GM18507 (cell line): ENCODE measurements at places on chromosomes 16 and 17.

- no peak for DNase-seq
Observed at GRCh38 chr17:48571826-48572417, 6.2 kb downstream of the HOXB4 start.

DNA sequence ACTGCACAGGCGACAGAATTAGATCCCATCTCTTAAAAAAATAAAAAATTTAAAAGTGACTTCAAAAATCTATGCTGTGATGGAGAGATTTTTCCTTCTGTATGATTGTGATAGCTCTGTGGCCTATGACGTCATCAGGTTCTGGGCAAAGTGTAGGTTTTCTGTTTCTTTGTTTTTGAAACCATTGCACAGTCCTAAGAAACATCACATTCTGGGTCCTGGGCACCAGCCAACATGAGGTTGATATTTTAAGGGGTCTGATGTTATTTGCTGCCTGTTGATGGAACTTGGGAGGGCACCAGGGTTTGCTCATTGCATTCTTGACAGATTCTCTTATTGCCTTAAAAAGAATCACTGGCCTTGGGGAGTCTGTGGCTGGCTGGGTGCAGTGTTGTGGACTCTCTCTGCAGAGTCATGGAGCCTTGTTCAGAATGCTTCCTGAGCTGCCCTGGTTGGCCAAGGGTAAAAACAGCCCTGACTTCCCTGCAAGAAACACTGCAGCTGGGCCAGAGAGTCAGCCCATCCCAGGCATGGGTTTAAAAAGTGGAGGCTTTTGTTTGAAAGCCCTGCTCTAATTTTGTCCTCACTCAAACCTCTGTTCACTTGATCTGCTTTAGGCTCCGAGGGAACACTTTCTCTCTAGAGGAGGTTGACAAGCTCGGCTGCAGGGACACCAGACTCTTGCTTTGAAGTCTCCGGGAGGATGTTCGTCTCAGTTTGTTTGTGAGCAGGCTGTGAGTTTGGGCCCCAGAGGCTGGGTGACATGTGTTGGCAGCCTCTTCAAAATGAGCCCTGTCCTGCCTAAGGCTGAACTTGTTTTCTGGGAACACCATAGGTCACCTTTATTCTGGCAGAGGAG is 10.5 kb upstream of the CYLD start:
- no peak for DNase-seq

DNA sequence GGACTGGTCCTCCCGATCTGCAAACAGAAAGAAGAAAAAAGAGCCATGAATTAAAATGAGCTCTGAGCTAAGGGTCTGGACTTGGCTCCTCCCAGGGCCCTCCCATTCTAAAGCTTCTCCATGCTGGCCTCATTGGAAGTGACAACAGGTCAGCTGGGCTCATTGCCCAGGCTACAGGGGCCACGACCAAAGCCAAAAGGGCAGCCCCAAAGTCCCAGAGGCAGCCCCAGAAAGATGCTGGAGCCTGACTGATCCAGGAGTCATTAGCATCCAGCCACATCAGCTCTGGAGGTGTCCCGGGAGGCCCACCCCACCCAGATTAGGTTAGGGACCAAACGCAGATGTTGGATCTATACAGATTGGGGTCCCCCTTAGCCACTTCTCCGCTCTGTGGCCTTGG is 58.2 kb downstream of the MYH11 start:
- no peak for DNase-seq

DNA sequence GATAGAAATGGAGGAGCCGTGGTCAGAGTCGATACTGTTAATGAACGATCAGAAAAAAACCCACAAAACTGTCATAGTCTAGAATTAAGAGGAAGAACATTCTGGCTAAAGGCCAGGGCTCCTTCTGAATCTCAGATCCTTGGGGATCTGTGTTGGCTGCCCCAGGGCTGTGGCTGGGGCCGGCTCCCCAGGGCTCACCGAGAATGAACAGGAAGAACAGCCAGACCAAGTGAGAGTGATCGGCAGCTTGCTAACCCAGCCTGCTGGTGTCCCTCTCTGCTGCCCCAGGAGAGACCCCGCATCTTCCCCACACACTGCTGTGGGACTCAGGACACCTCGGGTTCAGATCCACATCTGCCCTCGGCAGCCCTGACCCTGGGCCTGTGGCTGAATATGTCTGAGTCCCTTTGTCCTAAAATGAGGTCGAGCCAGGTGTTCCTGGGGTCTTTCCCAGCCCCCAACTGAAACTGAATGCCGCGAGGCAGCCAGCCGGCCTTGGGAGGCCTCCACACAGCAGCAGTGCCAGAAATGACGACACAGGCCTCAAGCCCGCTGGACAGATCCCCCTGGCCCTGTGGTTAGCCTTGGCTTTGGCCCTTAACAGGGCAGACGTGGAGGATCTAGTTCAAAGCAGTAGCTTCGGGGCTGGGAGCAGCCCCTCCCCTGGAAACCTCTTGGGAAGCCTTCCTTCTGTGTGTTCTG is 23.9 kb upstream of the CLEC18A start:
- no peak for DNase-seq

DNA sequence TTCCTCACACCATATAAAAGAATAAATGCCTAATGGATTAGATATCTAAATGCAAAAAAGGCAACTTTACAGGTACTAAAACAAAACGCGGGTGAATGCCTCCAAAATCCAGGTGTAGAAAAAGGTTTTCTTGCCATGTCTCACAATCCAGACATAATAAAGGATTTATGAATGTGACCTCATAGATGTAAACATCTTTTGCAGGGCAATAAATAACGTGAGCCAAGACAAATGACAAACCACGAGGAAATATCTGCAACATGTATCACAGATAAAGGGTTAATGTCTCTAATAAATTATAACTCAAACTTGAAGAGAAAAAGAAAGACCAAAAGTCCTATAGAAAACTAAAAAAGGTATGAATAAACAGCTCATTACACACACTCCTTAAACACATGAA is 180.7 kb downstream of the PARN start:
- no peak for DNase-seq

DNA sequence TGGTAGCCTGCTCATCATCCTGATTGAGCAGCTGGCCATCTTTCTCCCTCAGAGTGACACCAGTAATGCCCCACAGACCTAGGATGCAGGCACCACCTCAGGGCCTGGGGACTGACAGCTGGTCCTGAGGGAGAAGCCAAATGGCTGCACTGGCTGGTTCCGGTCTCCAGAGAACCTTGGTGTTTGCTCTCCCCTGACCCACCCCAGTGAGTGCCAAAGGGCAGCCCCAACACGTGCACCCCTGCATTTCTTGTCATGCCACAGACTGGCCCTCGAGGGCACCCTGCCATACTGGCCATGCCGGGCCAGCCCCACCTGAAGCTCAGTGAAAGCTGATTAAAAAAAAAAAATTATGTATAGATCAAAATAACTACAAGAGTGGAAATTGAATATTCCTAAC is 100.5 kb downstream of the WNT3 start:
- DNase-seq, result no peak

- DNase-seq, result no peak
Observed at GRCh38 chr17:56896968-56897359, 16.9 kb downstream of the TRIM25 start.

GRCh38 chr16:53872248-53873221 is 168.6 kb downstream of the FTO start:
- DNase-seq, result no peak

- no peak for DNase-seq
Observed at GRCh38 chr16:67650023-67650422, 5.1 kb downstream of the CARMIL2 start.

DNA sequence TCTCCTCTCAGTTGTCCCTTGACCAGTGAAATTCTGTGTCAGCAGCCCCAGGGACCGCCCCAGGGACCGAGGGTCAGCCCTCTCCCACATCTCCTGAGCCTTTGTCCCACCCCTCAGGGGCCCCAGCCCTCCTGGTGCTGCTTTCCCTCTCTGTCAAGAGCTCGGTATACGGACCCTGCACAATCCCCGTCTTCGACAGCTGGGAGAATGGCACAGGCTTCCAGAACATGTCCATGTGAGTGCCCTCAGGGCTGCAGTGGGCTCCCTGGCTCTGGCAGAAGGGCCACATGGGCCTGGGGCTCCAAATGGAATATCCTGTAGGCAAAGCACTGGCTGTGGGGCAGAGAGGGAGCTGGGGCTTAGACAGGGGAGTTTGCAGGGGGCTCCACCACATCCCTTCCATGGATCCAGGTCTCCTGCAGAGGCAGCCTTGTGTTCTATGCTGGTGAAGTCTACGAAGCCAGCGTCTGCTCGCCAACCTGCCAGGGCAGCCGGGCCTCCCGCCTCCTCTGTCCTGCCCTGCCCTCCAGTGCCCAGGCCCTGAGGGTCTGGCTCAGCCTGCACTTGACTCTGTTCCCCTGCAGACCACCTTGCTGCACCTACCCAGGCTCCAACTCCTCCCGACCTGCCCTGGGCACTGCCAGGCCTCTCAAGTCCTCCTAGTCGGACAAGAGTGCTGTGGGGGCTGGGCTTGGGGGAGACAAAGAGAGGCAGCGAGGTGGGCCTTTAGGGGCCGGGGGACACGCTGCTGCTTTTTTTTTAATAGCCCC is 28.0 kb downstream of the ADGRG5 start:
- no peak for DNase-seq

DNA sequence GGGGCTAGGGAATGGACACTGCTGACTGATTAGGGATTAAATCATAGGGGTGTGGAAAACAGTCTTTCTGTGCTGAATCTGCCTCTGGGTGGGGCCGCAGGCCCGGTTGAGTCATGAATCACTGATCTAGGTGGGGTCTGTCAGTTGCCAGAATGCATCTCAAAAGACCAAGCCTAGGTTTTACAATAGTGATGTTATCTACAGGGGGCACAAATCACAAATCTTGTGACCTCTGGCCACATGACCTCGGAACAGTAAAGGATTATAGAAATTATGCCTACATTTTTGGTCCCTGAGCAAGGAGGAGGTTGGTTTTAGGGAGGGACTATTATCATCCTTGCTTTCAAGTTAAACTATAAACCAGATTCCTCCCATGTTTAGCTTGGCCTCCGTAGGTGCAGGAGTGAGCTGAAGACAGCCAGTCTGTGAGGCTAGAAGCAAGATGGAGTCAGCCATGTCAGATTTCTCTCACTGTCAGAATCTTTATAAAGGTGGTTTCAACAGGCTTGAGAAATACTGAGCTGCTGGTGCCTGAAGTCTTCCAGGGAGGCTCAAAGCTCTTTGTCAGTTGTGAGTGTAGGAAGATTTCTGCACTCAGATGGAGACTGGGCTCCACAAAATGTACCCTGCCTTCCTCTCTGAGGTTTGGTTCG is 12.9 kb downstream of the GNGT2 start:
- DNase-seq, result no peak

DNA sequence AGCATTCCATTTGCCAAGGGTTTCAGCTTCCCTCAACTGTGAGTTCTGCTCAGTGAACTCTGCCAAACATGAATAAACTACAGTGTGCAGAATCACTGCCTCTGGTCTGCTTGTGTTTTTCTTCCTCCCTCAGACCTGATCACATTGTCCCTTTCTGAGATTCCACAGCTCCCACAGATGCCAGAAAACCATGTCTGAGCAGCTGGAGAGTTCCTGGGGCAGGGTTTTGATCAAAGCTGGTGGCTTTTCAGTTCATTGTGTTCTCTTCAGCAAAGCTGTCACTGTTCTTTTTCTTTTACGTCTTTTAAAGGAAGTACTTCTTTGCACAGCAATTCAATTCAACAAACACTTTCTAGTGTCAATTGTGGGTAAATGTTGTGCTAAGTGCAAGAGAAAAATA is 555.8 kb downstream of the RBFOX1 start:
- DNase-seq, result no peak

GRCh38 chr16:75203667-75204409 is 3.1 kb downstream of the CTRB2 start:
- no peak for DNase-seq

DNA sequence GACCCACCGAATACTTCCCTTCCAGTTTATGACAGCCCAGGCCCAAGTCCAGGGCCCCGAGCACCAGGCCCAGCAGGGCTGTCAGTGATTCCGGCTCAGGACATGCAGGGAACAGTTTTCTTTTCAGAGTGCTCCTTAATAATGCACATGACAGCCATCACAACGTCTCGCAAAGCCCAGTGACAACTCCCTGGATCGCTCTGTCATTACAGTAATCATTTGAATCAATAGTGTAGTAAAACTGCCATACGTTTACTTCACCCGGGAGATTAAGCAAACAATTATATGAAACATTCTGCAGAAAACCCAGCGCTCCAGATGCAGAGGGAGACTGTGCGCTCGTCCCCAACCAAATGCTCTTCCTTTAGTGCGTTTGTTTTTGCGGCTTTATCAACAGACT is 162.6 kb upstream of the CDH13 start:
- no peak for DNase-seq

GRCh38 chr16:72910381-72910780 is 137.5 kb downstream of the ZFHX3 start:
- no peak for DNase-seq

DNA sequence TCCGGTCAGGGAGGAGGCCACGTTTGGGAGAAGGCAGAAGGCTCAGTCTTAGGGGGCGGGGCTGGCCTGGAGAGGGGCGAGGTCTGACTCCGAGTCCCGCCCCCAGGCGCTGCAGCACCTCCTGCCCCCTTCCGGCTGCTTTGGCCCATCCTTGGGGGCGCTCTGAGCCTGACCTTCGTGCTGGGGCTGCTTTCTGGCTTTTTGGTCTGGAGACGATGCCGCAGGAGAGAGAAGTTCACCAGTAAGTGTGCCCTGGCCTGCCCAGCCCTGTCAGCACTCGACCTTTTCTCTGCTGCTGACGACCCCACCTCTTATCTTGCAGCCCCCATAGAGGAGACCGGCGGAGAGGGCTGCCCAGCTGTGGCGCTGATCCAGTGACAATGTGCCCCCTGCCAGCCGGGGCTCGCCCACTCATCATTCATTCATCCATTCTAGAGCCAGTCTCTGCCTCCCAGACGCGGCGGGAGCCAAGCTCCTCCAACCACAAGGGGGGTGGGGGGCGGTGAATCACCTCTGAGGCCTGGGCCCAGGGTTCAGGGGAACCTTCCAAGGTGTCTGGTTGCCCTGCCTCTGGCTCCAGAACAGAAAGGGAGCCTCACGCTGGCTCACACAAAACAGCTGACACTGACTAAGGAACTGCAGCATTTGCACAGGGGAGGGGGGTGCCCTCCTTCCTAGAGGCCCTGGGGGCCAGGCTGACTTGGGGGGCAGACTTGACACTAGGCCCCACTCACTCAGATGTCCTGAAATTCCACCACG is 1.5 kb downstream of the TNFRSF12A start:
- no peak for DNase-seq

DNA sequence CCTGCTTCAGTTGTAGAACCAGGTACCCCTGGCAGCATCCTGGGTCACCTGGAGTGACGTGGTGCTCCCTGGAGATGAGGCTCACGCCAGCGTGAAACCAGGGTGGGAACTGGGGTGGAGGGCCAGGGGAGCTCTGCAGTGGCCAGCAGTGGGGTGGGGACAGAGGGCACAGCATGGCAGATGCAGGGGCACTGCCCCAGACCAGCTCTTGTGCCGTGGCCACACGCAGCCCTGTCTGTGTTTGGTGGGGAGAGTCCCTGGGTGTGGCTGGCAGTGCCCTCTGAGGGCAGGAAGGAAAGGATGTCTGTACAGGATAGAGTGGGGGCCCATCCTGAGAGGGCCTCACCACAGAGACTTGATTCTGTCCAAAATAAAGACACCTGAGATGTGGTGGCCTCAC is 24.5 kb downstream of the ZNF750 start:
- no peak for DNase-seq
